Motor neuron (in vitro differentiated cells): ENCODE measurements at places on chromosomes 2 and 18.

DNA sequence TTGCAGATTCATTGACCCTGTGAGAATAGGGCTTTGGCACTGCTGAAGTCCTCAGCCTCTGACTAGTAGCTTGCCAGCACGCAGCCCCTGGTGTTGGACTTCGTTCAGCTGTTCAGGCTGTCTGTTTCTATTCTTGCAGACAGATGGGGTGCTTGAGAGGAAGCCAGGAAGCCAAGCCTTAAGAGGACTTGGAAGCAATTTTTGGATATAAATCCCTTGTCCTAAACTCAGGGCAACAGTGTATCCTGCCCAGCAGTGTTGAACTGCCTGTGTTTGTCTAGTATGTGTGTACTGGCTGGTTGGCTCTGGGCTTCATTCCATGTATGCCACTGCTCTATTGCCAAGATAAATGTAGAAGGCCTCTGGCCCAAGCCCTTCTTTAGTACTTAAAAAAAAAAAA, 108.6 kb downstream of the COMMD1 start:
- peak; percentile 33 for ATAC-seq

DNA sequence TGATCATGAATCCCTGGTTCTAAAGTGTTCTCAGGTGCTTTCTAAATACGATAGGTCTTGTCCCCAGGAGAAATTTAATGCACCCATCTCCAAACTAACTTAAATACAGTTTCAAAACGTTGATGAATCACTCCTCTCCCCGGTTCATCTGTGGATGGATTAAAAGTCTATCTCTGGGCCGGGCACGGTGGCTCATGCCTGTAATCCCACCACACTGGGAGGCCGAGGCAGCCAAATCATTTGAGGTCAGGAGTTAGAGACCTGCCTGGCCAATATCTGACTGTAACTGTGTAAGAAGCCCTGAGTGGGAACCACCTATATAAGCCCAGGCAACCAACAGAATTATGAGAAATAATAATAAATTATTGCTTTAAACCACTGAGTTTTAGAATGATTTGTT, 78.7 kb downstream of the LONRF2 start:
- no peak for ATAC-seq

DNA sequence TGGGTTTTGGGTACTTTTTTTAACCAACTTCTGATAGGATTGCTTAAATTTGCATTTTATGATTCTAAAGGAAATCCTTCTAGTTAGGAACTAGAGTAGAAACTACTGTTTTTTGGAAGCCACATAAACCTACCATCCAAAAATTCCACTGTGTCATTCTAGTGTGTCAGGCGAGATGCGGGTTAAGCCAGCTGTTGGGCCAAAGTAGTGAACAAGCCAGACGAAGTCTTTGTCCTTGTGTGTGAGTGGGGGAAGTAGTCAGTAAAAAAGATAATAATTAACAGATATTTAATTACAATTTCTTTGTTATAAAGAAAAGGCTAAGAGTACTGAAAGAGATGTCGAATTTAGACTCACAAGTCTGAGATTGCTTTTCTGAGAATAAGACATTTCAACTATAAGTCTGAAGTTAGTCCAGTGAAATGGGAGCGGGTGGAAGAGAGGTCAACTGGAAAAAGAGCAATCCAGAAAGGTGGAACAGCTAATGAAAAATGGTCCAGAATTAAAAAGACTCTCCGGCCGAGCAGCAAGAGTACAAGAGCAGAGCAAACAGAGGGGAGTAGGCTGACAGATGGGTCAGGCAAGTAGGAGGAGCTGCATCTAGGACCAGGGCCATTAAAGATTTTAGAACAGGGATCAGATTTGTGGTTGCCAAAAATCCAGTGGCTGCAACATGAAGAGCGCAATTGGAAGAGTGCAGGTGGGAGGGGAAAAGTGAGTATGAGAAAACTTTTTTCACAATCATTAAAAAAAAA, 1.5 kb downstream of the EPB41L5 start:
- no peak for ATAC-seq

DNA sequence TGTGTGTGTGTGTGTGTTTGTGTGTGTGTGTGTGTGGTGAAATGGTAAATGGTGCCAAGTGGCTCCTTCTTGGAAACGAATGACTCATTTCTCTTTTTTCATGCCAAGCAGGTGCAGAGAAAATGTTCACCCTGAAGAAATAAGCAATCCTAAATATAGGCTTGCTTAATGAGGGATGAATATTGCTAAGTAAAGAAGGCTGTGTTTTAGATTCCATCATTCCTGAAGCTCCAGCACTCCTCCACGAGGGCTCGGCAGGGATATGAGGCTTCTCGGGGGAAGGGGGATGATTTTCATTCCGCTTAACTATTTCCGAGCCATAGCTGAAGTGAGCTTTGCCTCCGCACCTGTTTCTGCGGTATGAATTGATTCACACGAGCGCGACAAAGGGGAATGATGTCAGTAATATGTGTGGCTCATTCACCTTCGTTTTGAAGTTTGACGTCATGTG, 72.9 kb downstream of the TSN start:
- no peak for ATAC-seq

DNA sequence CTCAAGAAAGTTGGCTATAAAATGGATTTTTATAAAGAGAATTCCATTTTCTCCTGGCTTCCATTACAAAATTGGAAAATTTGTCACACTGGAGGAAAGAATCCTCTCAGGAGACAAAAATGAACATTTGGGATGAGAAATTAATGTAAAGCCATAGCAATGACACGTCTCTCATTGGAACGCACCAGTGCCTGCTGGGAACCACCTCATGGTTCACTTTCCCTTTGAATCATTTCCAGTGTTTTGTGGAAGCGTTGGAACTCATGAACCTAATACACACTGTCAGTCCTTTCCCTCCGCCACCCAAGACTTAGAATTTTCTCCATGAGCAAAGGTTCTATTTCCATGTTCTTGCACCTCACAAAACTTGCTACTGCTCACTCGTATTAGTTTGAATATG, 21.0 kb upstream of the NRP2 start:
- ATAC-seq = no peak

DNA sequence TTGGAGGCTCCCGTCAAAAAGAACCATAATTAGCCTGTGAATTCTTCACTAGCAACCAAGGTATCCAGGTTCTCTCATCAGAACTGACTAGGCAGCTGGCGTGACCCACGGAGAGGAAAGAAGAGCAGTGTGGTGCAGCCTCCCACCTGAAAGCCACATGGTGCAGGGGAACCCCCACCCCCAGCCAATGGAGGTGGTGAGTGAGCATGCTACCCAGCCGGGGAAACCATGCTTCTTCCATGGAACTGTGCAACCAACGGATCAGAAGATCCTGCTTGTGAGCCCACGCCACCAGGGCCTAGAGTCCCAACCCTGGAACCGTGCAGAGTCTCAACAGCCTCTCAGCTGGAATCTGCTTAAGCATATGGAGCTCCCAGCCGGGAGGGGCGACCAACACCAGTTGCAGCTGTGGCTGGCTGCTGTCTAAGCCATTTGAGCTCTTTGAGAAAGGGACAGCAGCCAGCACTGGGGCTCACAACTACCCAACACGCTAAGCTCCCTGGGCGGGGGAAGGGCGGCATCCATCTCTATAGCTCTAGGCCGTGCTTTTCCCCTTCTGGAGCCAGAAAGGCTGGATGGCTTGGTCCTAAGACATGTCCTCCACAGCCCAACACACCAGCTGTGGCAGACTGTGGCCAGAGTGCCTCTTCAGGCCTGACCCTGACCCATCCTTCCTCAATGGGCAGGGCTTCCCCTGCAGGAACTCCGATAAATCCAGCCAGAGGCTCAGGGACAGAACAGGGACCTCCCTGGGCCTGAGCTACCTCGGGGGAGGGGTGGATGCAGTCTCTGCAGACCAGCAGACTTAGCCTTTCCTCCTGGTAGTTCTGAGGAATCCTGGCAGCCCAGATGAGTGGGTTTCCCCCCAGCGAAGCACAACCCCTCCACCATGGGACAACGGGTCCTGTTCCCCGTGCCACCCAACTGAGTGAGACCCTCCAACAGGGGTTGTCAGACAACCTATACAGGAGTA, 151.4 kb upstream of the NXPH2 start:
- no peak for ATAC-seq

DNA sequence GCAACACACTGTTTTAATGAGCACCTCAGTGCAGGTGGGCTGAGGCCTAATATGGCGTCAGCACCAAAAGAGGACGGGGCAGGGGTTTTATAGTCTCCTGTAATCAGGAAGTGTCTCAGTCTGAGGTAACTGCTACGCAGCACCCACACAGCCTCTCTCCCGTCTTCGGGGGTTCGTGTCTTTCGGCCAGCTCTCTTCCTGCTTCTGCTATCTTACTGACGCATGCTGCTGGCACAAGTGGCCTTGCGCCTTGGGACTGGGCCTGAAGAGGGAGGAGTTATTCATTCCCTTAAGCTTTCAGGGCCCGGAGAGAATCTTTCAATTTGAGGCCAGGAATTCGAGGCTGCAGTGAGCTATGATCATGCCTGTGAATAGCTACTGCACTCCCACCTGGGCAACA, 14.5 kb upstream of the PAPOLG start:
- ATAC-seq = no peak

DNA sequence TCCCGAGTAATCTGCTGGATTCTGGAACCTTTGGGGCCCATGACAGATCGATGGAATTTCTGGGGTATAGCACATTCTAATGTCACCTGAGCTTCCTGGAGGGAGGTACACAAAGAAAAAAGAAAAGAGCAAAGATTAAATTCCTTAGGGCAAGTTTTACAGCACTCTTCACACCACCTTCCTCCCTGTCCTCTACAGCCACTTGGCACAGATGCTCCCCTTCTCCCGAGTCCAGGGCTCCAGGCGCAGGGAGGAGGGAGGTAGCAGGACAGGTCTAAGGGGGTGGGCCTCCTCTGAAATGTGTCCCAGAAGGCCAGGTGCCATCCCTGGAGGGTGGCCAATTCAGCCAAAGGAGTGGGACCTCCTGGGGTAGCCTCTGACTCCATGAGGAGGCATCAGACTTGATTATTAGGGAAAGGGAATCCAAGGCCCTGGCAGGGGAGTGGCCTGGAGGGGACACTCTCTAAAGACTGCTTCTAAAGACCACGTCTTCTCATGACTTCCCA, 50.3 kb downstream of the ANO7 start:
- ATAC-seq = no peak

DNA sequence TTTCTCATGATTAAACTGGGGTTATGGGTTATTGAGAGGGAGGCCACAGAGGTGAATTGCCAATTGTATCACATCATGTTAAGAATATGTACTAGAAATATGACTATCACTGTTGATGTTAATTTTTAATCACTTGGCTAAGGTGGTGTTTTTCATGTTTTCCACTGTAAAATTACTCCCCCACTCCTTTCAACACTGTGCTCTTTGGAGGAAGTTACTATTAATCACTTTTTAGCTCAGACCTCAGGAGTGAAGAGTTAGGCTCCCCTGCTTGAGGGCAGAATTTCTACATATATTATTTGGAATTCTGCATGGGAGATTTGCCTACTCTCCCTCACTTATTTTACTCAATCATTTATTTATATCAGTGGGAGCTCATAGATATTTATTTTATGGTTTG, 76.0 kb upstream of the OSR1 start:
- ATAC-seq = peak; percentile 27

GRCh38 chr2:128303911-128304310, 14.8 kb downstream of the HS6ST1 start:
- no peak for ATAC-seq

DNA sequence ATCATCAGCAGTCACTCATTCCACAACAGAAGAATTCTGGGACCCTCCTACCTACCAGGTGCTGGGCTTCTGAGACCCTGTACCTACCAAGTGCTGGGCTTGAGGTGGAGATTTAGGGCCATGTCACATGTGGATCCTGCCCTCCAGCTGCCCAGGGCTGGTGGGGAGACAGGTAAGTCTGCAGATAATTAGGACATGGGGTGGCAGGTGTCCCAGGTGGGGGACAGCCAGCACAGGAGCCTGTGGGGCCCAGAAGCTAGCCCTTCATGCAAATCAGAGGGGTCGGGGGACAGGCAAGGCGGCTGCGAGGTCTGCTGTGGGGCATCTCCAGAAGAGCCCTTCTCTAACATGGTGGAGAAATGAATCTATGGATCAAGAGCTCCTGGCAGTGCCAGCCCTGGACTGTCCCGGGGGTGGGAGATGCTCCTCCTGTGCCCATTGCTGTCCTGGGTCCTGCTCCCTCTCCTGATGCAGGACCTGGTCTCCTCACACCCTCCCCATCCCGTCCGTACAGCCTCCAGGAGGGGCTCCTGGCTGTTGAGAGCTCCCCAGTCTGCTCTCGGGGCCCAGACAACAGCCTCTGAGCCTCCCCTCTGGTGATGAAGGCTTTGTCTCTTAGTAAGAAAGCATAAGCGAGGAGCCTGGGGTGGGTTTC, 106.3 kb upstream of the GLI2 start:
- no peak for ATAC-seq

DNA sequence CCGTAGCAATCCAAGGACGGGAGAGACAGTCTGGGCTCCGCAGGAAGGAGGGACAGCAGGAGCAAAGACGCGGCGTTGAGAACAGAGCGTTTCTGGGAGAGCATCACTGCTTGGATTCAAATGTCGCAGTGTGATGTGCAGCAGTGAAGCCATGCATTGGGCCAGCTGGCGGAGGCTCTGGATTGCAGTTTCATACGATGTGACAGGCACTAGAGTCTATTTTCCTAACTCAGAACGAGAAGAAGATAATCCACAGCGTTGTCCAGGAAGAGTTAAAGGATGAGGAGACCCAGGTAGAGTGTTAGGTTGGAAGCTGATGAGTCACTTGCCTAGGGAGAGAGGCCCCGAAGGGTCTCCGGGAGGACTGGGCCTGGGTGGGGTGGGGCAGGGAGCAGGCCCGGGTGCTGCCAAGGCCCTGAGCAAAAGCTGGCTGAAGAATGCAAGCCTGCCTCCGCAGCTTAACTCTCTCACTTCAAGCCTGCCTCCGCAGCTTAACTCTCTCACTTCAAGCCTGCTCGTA, 17.7 kb upstream of the SEMA4C start:
- peak; percentile 81 for ATAC-seq

- ATAC-seq = no peak
Observed at GRCh38 chr2:219775506-219775905, 148.1 kb downstream of the SLC4A3 start.

GRCh38 chr18:29501952-29502351, 1325.0 kb upstream of the CDH2 start:
- ATAC-seq = no peak

GRCh38 chr2:239269916-239270315, 130.9 kb downstream of the HDAC4 start:
- ATAC-seq = no peak
